COR-L47 (cell line): ENCODE measurements at places on chromosomes 11 and 22.
A peak's percentile ranks its signal among the peaks of the same experiment; 100 is the strongest.

- peak; percentile 72 for DNase-seq
Measured at GRCh38 chr11:69972351-69972802, 105.7 kb upstream of the ANO1 start.

DNA sequence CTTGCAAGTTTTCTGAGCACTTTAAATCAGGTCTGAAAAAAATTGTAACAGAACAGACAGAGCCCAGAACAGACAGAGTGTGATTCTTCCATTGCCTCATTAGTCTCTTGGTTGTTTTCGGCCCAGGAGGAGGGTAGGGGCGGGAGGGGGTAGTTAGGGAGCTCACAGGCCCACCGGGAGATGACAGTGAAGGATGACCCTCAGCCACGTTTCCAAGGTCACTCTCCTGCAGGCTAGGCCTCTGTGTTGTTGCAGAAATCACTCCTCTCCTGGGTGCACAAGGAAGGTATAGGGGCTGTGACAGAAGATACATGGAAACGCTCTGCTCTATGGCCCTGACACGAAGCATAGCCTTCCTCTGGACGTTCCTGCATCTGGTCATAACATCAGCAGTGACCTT is 69.3 kb downstream of the ABTB2 start:
- DNase-seq = no peak

DNA sequence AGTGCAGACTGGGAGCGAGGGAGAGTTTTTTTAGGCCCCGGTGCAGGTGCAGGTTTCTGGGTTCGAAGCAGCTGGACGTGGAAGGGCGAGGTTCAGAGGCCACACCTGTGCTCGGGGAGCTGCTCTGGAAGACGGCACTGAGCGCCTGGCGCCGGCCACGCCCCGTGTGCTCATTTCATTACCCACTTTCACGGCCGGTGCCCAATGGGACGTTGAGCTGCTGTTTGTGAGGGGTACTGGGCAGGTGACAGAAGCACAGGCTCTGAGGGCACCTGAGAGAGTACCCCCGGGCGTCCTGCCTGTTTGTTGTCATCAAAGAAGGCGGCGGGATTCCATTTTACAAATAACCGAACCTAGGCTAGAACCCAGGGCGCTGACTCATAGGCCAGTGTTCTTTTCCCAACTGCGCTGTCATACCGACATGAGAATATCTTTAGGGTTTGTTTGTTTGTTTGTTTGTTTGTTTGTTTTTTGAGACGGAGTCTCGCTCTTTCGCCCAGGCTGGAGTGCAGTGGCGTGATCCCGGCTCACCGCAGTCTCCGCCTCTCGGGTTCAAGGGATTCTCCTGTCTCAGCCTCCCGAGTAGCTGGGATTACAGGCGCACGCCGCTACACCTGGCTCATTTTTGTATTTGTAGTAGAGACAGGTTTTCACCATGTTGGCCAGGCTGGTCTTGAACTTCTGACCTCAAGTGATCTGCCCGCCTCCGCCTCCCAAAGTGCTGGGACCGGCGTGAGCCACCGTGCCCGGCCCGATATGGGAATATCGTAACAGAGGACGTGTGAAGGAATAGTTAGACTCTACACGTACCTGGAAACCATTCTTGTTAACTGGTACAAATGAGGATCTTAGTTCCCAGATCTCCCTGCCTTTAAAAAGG is 16.6 kb upstream of the SPTBN2 start:
- peak; percentile 38 for DNase-seq

DNA sequence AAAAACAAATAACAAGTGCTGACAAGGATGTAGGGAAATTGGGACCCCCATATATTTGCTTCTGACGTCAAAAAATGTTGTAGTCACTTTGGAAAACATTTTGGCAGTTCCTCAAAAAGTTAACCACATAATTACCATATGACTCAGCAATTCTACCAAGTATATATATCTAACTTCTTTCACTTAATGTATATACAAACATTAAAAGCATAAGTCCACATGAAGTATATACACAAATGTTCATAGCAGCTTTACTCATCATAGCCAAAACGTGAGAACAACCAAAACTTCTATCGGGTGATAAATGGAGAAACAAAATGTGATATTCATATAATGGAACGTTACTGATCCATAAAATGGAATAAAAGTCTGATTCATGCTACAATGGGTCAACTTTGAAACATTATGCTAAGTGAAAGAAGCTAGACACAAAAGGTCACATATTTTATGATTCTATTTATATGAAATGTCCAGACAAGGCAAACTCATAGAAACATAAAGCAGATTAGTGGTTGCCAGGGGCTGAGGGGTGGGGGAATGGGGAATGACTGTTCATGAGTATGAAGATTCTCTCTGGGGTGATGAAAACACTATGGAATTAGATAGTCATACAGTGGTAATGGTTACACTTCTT is 48.7 kb upstream of the TEAD1 start:
- DNase-seq = no peak

DNA sequence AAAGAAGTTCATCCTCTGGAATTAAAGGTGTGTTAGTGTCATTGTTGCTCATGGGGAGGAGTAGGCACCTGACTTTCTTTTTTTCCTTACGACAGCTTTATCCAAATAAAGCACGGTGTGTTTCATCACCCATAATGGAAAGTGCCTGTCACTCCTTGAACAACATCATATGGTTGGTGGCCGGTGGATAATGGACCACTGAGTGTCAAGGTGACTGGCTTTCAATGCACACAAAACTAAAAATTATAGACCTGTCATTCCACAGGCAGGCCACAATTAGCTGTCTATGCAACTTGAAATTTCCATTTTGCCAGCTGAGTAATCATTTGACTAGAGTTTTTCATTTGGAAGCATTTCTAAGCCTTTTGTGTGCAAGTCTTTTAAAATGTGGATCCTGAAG is 45.0 kb upstream of the MPPED2 start:
- DNase-seq = no peak

DNA sequence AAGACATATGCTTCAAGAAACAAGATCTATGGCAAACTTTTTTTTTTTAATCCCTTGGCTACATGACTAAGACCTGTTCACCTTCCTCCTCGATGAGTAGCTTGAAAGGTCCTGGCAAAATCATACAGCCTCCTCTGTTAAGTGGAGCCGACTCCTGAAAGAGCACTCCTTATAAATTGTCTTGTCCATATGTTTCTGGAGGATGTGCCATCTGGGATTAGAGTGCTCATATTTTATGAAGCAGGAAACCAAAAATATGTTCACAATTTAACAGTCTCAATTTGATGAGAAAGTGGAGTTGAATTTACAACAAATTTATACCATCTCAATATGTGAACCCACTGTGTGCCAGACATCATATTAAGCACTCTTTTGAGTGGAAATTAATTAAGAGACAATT is 912.1 kb upstream of the FAT3 start:
- no peak for DNase-seq

DNA sequence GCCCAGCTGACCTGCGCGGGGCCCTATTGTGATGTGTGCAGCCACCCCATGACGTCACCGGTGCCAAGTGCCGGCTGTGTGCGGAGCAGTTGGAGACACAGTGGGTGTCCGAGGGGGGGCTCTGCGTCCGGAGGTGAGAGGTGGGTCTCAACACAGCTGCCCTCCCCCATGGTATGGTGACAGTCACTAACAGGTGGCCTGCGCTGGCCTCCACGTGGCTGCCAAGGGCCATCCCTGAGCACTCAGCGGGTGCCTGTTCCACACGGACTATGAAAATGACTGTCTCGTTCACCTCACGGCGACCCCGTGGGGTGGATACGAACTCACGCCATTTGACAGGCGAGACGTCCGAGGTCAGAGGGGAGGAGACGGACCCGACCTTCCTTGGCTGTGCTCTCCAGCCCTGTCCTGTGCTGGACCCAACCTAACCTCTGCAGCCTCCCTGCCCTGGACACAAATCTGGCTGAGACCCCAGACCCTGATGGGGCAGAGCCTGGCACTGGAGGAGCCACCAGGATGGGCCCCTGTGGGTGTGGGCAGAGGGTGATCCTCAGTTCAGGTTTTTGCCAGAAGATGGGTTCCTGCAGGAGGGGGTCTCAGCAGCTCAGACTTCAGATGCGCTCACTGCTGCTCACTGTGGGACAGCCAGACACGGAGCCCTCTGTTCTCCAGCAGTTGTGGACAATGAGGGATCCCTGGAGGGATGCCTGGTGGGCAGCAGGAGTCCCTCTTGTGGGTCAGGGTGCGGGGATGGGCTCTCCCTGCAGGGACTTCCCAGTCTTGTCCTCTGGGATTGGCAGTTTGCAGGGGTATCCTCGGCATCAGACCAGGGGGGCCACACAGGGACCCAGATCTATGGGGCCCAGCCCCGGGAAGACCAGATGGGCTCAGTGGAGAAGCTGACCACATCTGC is 6.3 kb downstream of the HRAS start:
- DNase-seq = no peak

- DNase-seq = no peak
Measured at GRCh38 chr11:130916910-130917309, 631 bp upstream of the SNX19 start.

- peak; percentile 60 for DNase-seq
Measured at GRCh38 chr22:19909350-19910179, 32.0 kb upstream of the COMT start.

- no peak for DNase-seq
Measured at GRCh38 chr22:35197071-35197470, 60.2 kb upstream of the HMGXB4 start.

GRCh38 chr11:75028321-75028720 is 39.6 kb downstream of the NEU3 start:
- no peak for DNase-seq

DNA sequence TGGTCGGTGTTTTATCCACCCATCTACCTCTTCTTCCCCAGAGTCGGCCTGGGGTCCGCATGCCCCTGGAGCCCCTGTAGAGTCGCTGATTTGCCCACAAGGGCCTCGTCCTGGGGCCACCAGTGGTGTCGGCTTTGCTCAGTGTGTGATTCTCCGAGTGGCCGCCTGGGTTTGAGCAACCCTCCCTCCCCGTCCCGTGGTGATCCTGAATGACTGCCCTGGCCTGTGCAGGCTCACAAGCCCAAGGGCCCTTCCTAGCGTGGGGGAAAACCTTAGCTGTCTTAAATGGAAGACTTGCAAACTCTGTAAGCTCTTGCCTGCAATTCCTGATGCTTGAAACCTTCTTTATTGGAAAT is 128.3 kb downstream of the OSBP2 start:
- no peak for DNase-seq

DNA sequence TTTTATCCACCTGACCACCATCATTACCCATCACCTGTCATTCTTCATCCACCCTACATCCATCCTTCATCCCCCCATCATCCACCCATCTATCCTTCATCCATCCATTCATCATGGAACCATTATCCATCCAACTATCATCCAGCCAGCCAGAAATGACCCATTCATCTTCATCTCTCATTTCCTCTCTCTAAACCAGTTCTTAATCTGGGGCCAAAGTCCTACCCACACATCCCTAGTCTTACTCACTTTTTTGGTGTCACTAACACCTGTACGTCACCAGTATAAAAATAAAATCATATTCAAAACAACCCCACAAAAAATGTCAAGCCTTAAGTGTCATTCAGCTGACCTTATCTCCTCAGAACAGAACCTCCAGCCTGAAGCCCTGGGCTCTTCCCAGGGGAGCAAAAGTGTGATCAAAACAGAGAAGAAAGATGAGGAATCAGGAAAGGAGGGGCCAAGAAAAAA is 12.3 kb downstream of the SPI1 start:
- DNase-seq = no peak
